Activated CD4-positive, alpha-beta T cell treated with anti-CD3 and anti-CD28 coated beads, Interleukin-2, amount 50 U/mL, for 48 hours (primary cell): ENCODE measurements at places on chromosomes 1 and 21.
A peak's percentile ranks its signal among the peaks of the same experiment; 100 is the strongest.

DNA sequence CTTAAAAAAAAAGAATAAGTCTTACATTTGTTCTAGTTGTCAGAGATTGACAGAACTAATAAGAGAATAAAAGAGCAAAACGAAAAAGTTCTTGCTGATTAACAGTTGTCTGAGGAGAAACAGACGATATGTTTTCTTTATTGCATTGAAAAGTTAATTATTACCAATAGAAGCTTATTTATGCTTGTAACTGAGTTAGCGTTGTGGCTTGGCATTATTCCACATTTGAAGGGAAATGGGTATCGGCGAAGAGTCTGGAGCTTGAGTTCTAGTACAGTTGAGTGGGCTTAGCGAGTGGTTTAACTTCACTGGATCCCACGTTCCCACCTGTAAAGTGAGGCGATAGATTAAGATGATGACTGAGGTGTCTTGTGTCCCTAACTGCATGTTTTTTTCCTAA lies 109.0 kb downstream of the SDCCAG8 start:
- no peak for DNase-seq

- no peak for DNase-seq
Measured at GRCh38 chr21:41764558-41765419, 2.1 kb downstream of the RIPK4 start.

- DNase-seq = no peak
Measured at GRCh38 chr21:21177353-21177986, 179.3 kb downstream of the NCAM2 start.

DNA sequence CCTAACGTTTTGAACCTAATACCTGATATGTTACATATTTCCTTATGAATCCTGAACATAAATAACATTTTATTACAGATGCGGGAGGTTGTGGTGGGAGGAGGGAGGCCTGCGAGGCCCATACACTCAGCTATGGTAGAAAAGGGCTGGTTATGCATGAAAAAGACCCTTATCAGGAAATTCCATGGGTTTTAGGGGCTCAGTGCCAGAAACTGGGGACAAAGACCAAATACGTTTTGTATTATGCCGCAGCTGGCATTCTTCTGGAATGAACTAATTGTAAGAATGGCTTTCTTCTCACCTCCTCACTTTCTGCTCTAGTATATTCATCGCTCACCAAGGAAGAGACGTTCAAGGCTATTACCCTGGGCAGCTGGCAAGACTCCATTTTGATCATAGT lies 76.7 kb downstream of the ADSS2 start:
- no peak for DNase-seq

- DNase-seq = no peak
Measured at GRCh38 chr21:15241997-15242736, 177.4 kb upstream of the NRIP1 start.

GRCh38 chr1:155324037-155324716 lies 3.5 kb downstream of the RUSC1 start:
- DNase-seq = peak; percentile 95

DNA sequence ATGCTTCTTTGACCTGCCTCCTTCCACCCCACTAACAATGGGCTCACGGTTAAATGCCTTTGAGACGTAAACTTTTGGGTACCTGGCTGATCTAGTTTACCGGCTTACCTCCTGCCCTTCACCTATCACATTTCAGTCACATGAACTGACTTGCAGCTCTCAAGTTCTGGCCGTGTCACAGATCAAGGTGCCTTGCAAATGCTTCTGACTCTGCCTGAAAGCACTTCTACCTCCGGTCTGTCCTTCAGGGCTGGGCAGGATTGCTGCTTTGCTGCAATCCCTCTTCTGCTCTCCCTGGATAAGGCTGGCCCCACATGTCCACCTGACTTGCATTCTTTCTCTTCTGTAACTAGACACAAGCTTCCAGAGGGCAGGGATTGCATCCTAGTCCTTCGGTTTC lies 69.0 kb downstream of the GRIK1 start:
- no peak for DNase-seq

DNA sequence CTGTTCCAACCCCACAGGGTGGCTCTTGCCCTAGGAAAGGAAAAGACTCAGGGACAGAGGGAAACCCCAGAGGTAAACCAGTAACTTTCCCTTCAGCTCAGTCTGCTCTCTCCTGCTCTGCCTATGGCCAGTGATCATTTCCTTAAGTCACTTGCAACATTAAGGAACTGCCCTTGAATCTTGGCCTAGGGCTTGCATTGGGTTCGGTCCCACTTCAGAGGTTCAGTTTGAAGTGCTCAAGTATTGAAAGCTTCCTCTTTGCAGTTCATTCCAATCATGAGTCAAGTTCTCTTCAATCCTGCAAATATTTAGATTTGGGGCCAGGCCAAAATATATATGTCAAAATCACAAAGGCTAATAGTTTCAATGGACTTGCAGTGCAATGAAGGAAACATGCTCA lies 97.7 kb upstream of the IRF2BP2 start:
- DNase-seq = no peak

DNA sequence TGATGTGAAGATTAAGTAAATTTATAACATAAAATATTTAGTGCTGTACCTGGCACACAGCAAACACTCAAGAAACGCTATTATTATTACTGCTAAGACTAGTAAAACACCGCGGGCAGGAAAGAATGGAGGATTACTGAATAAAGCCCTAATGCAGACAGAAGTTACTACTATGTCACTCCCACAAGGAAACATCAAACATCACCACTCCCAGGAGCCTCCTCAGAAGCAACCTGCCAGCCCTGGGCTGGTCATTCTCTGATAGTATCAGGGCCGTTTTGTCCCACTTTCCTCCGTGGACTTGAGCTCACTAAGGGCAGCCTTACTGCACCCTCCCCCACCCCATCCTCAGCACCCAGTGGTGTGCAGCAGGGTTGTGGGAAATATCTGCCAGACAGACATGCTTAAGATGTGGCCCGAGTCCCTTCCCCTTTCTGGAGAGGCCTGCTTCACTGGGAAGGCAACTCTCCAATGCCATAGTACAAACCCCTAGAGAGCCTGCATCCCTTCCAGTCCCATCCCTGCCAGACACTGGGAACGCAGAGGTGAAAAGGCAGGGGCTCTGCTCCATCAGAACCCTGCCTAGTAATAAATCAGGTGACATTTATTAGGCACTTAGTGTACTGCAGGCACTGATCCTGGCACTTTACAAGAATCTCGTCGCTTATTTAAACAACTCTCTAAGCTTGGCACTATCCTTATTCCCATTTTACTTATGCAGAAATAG lies 41.7 kb upstream of the ECE1 start:
- no peak for DNase-seq

- no peak for DNase-seq
Measured at GRCh38 chr1:12095452-12096263, 32.6 kb downstream of the TNFRSF8 start.

DNA sequence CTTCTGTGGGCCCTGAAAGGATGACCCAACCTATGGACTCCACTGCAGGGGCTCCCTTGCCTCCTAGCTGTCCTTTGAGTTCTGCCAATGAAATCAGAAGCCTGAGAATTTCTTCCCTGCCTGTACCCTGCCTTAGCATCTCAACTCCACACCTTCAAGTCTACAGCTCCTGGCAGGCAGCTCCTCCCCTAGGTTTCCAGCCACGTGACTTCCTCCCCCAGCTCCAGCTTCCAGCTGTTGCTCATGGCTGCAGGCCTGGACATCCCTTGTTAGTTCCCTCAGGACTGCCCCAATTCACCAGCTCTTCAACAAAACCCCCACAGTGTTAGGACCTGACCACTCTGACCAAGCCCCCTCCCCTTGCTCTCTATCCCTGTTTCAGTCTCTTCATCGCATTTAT lies 2.4 kb downstream of the RCAN1 start:
- no peak for DNase-seq

DNA sequence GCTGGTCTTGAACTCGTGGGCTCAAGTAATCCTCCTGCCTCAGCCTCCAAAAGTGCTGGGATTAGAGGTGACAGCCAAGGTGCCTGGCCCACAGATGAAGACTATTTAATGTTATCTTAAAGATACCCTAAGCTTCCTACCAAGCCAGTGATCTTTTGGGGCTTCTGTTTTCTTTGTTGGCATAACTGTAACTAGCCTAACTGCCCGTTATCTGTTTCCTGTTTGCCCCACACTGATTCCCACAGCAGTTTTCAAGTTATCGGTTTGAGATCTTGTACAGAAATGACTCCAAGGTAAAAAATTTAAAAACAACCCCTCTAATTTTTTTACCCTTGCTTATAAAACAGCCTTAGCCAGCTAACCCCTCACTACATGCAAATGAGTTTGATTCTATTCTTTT lies 12.4 kb downstream of the SELL start:
- DNase-seq = no peak

GRCh38 chr1:2604844-2605508 lies 18.4 kb downstream of the PRXL2B start:
- no peak for DNase-seq

- DNase-seq = no peak
Measured at GRCh38 chr1:43235451-43236121, 34.2 kb upstream of the TMEM125 start.

GRCh38 chr1:86965012-86965826 lies 50.8 kb downstream of the HS2ST1 start:
- DNase-seq = peak; percentile 5
